ENCODE measurements at places on chromosomes 4 and X.

DNA sequence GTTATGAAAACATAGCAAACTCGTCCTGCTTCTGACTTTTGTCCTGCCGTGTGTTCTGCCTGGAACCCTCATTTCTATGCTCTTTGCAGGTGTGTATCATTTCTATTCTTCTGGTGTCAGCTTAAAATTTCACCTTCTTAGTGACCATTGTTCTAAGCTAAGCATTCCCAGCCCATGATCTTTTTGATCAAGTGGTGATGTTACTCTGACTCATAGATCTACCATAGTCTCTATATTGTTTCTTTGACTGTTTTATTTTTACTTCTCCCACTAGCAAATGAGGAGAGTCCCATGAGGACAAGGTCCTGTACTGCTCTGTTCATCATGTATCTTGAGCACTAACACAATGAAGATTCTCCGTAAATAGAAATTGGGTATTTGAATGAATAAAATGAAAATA, 14.1 kb upstream of the CXCL6 start:
- DNase-seq = no peak

DNA sequence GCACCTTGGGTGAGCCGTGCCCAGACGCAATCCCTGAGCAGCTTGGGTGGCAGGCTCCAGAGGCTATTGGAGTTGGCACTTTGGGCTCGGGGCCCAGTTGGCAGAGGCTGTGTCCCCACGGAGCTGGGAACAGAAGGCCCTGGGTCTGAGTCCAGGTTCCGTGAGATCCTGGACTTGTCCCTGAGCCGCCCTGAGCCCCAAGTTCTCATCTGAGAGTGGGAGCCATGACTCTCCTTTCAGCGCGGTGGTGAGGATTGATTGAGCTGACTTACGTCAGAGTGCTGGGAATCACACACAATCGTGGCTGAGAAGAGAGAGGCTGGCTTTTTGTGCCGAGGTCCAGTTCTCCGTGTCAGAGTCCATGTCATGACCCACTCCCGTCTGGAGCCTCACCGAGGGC, 98.0 kb downstream of the PSAPL1 start:
- DNase-seq = no peak

GRCh38 chr4:102334624-102335023, 10.7 kb downstream of the SLC39A8 start:
- DNase-seq = no peak

- no peak for DNase-seq
Measured at GRCh38 chrX:30931920-30932319, 42.9 kb upstream of the TAB3 start.

- peak; percentile 81 for DNase-seq
Measured at GRCh38 chr4:16858275-16858752, 40.1 kb downstream of the LDB2 start.

All from H4 (cell line).